ENCODE measurements at places on chromosomes 1 and 21.

DNA sequence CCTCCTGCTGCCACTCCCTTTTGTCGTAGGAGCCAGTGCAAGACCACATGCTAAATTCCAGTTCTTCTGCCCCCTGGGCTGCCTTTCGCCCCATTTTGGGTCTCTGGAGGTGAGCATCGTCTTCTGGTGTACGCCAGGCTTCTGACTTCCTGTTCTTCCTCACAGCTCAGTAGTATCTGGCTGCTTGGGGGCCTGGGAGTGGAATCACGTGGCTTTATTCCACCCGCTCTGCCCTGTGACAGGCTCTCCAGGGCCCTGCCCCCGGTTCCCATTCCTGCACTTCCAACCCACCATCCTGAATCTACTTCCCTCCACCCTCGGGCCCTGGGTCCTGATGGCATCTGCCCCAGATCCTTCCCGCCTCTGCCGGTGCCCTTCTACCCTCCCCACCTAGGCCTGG is 3.6 kb downstream of the NFASC start:
- no peak for DNase-seq

- DNase-seq, result no peak
Observed at GRCh38 chr1:87450615-87451209, 122.0 kb downstream of the LMO4 start.

- no peak for DNase-seq
Observed at GRCh38 chr1:1230656-1231399, 973 bp downstream of the SDF4 start.

DNA sequence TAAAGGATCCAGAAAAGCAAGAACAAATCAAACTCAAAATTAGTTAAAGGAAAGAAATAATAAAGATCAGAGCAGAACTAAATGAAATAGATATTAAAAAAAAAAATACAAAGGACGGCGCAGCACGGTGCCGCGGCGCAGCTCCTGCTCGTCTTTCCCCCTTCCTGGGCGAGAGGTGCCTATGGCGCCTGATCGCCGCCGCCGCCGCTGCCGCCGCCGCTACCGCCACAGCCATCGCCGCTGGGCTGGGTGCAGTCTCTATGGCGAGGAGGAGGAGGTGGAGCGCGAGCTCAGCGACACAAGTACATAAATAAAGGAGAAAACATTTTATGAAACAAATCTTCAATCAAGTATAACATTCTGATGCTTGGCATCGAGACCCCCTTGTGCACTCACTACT is 77.6 kb upstream of the VANGL1 start:
- no peak for DNase-seq

DNA sequence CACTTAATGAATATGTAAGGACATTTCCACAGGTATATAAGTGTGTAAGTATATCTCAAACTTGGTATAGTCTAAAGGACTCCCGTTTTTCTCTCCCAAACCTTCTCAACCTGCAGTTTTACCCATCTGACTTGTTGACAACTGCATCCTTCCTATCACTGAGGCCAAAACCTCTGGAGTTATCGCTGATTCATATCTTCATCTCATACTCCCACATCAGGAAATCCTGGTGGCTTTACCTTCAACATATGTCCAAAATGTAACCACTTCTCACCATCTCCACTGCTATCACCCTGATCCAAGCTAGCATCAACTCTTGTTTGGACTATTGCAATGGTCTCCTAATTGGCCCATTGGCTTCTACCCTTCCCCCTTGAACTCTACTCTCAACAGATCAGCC is 30.4 kb downstream of the SLAMF6 start:
- no peak for DNase-seq

DNA sequence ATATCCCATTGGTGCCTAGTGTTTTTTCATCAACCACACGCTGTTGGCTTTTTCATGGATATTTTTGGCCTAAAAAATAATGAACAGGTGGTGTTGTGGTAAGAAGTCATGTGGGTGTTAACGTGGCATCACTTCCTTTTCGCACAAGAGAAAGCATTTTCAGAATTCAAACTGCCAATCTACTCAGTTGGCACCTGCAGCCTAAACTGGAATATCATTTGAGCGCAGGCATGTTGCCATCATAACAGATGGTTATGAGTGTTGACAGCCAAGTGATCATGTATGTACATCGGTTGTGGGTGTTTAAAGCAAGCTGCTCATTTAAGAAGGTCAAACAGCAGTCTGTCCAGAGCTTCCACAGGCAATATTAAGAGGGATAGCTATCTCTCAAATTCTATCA is 1963.0 kb downstream of the NCAM2 start:
- no peak for DNase-seq

GRCh38 chr1:231625975-231626534 is 535 bp upstream of the DISC1 start:
- DNase-seq, result no peak

GRCh38 chr1:4418021-4418420 is 236.4 kb upstream of the AJAP1 start:
- no peak for DNase-seq

DNA sequence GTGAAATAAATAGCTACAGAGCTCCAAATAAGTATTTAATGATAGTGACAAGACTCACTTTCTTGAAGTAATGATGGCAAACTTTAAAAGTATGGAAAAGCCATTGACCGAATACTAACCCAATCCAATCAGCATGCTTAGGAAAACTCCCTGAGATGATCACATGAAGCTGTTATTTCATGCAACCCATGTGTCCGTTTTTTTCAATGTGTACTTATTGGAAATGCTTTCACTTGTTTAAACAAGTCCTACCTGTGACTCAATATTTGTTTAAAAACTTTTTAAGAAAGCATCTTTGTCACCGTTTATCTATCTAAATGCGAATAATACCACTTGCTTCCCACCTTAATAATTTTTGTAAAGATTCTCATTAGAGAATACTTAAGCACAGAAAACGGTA is 185.8 kb downstream of the NRIP1 start:
- DNase-seq, result peak; percentile 53

GRCh38 chr1:35768350-35769187 is 1.2 kb downstream of the CLSPN start:
- DNase-seq, result no peak

Measured in RWPE1 (cell line).